Prostate gland (tissue), 2 donors: ENCODE measurements at places on chromosomes 4 and X. TPM values are rescaled to one million over a fixed set of nuclear protein-coding genes. Genes with fewer than 3 reads are reported as not detected.

TRO gene
- 9.7 TPM for total RNA-seq

GABRQ gene
- 9.1 TPM for total RNA-seq

LEF1 gene
- total RNA-seq: 22.4 TPM

SGMS2 gene
- 37.4 TPM for total RNA-seq

SMR3B gene
- total RNA-seq: not detected

FRG2 gene
- not detected for total RNA-seq

GLRB gene
- total RNA-seq: 2.6 TPM

DNA sequence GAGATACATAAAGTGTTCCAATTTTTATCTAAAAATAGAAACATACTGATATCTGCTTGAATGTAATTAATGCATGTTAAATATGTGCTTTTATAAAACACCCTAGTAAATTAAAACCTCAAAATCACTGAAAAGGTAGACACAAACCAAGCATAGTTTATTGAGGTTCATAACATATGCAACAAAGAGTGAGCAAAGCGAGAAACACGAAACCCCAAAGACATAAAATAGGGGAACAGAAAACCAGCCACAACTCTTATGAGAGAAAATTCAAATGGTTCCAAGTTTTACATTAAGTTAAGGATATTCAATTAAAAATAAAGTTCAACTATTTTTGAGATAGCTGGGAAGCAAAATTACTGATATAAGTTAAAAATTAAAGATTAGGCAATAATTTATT is 336.4 kb upstream of the AGA start:
- H3K36me3 ChIP-seq: no peaks in the 10 kb centered on the region
- H3K27me3 ChIP-seq: no peaks in the 10 kb centered on the region
- no peak overlapping the region for H3K4me3 ChIP-seq
- H3K27ac ChIP-seq: no peak overlapping the region

- H3K4me3 ChIP-seq: no peak overlapping the region
- H3K27me3 ChIP-seq: no peaks in the 10 kb centered on the region
- no peak overlapping the region for H3K27ac ChIP-seq
These were observed 208.6 kb upstream of the TECRL start for GRCh38 chr4:64617800-64618199.

DNA sequence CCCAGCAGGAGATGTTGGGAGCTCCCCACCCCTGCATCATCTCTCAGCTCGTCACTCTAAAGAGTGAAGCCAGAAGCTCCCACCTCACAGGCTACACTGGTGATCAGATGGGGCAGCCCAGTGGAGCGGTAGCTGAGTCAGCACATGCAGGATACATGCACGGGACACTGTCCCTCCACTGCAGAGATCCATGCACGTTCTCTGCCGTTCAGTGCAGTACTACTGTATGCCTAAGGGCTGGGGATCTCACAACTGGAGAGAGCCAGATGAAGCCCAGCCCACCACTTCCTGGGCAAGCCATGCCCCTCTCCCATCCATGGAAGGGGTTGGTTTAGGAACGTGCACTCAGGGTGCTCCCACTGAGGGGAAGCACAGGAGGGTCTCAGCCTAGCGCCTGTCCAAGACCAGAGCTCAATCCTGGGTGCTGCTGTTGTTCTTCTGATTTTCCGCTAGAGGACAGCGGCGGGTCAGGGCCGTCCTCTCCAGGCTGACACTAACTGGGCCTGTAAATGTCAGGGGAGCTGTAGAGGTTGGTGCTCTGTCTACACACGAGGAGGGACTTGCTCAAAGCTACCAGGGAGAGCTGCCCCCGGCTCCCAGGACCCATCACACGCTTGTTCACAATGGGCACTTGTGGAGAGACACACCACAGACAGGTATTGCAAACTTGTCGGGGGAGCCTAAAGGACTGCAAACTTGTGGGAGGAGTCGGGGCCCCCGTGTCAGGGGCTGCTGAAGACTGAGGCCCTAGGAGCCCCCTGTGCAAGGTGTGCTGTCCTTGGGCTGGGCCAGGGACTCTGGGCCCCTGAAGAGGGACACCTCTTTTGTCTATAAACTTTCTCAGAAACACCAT is 18.2 kb upstream of the ABLIM2 start:
- DNase-seq: no peak
- no peaks in the 10 kb centered on the region for H3K4me1 ChIP-seq
- no peak overlapping the region for H3K4me3 ChIP-seq
- H3K36me3 ChIP-seq: no peaks in the 10 kb centered on the region
- H3K27me3 ChIP-seq: no peaks in the 10 kb centered on the region

DNA sequence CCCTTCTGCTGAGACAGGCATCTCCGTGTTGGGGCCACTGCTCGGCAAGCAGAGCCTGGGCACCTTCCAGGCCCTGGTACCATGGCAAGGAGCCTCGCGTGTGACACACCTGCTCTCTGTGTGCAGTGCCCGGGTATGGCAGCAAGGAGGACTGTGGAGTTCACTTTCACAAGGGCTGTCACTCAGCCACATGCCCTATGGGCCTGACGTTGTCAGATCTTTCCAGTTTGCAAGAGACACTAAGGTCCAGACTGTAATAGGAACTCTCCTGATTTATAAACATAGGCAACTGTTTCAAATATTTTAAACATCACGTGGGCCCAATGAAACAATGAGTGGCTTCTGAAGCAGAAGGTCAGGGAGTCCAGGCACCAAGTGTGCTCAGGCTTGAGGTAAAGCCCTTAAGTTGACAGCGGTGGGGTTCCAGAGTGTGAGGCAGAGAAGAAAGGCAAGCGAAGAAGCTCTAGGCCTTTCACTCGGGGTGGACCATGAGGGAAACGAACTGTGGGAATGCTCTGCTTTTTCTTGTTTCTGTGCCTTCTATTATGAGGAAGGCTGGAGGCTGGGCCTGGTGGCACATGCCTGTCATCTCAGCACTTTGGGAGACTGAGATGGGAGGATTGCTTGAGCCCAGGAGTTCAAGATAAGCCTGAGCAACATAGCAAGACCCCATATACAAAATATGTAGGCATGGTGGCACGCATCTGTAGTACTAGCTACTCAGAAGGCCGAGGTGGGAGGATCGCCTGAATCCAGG is 108.6 kb upstream of the TRIM2 start:
- no peaks in the 10 kb centered on the region for H3K4me1 ChIP-seq
- no peaks in the 10 kb centered on the region for H3K36me3 ChIP-seq
- no peak for DNase-seq
- H3K4me3 ChIP-seq: no peak overlapping the region

GRCh38 chr4:151324752-151325110 is 674 bp downstream of the SH3D19 start:
- H3K36me3 ChIP-seq: no peaks in the 10 kb centered on the region
- H3K27me3 ChIP-seq: no peaks in the 10 kb centered on the region
- H3K4me1 ChIP-seq: no peaks in the 10 kb centered on the region
- DNase-seq: peak; percentile 40
- H3K27ac ChIP-seq: peak overlapping the region; percentile 88

DNA sequence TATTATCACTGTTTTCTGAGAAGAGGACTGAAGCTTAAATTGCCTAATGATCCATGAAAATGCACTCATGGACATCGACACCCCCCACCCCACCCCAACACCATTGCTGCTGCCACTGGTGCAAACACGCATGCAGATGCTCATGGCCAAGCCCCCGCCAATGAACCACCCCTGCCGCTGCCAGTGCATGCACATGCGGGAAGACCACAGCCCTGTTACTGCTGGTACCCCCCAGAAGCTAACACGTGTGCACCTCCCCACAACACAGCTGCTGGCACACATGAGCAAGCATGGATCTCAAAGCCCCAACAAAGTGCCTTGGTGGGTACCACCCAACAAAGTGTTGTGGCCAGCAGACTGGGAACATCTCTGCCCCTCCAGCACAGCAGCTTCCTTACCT is 594.1 kb upstream of the FAT1 start:
- no peaks in the 10 kb centered on the region for H3K4me1 ChIP-seq
- no peak for DNase-seq
- no peak overlapping the region for H3K27ac ChIP-seq
- no peaks in the 10 kb centered on the region for H3K36me3 ChIP-seq
- no peaks in the 10 kb centered on the region for H3K27me3 ChIP-seq

DNA sequence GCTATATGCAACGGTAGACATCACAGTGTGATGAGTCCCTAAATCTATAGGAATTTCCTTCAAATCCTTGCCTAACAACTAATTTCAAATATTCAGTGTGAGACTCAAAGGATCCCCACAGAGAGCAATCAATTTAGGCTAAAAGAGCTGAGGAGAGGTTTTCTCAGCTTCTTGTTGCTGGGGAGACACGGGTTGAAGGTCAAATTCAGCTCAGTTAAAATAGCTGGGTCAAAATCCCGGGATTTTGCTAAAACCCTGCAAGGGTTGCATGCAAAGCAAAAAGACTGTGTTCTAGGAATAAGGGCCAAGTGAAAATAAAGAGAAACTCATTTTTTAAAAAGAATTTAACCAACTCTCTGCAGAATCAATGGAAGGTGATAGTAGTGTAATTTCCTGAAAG is 1073.4 kb downstream of the NLGN4X start:
- H3K4me1 ChIP-seq: no peaks in the 10 kb centered on the region
- no peak overlapping the region for H3K27ac ChIP-seq
- no peak for DNase-seq
- no peak overlapping the region for H3K4me3 ChIP-seq

GRCh38 chr4:177374966-177375365 is 65.3 kb downstream of the NEIL3 start:
- H3K4me1 ChIP-seq: no peaks in the 10 kb centered on the region
- no peak for DNase-seq
- H3K36me3 ChIP-seq: no peaks in the 10 kb centered on the region
- H3K27me3 ChIP-seq: no peaks in the 10 kb centered on the region
- H3K27ac ChIP-seq: no peak overlapping the region
- H3K4me3 ChIP-seq: no peak overlapping the region

- H3K4me3 ChIP-seq: no peak overlapping the region
- DNase-seq: no peak
- H3K36me3 ChIP-seq: no peaks in the 10 kb centered on the region
- H3K27me3 ChIP-seq: no peaks in the 10 kb centered on the region
- H3K27ac ChIP-seq: no peak overlapping the region
- no peaks in the 10 kb centered on the region for H3K4me1 ChIP-seq
These were observed 22.7 kb upstream of the GPR50 start for GRCh38 chrX:151153667-151154066.

- H3K27ac ChIP-seq: no peak overlapping the region
- H3K36me3 ChIP-seq: peaks cover 7% of the 10 kb centered on the region
- H3K4me3 ChIP-seq: no peak overlapping the region
- peaks cover 7% of the 10 kb centered on the region for H3K4me1 ChIP-seq
- H3K27me3 ChIP-seq: no peaks in the 10 kb centered on the region
These were observed 2.1 kb upstream of the SLC25A6 start for GRCh38 chrX:1393871-1394615.

- H3K4me1 ChIP-seq: no peaks in the 10 kb centered on the region
- H3K4me3 ChIP-seq: no peak overlapping the region
- H3K27me3 ChIP-seq: no peaks in the 10 kb centered on the region
- H3K27ac ChIP-seq: no peak overlapping the region
- no peaks in the 10 kb centered on the region for H3K36me3 ChIP-seq
These were observed 45.8 kb upstream of the ARSJ start for GRCh38 chr4:114025176-114025777.

GRCh38 chr4:184785813-184786212 is 40.0 kb downstream of the ACSL1 start:
- H3K36me3 ChIP-seq: no peaks in the 10 kb centered on the region
- H3K27me3 ChIP-seq: no peaks in the 10 kb centered on the region
- no peak overlapping the region for H3K4me3 ChIP-seq
- no peak for DNase-seq

- no peaks in the 10 kb centered on the region for H3K4me1 ChIP-seq
- no peak overlapping the region for H3K27ac ChIP-seq
- no peak overlapping the region for H3K4me3 ChIP-seq
- no peaks in the 10 kb centered on the region for H3K36me3 ChIP-seq
These were observed 297.3 kb upstream of the LCORL start for GRCh38 chr4:18318682-18319388.

DNA sequence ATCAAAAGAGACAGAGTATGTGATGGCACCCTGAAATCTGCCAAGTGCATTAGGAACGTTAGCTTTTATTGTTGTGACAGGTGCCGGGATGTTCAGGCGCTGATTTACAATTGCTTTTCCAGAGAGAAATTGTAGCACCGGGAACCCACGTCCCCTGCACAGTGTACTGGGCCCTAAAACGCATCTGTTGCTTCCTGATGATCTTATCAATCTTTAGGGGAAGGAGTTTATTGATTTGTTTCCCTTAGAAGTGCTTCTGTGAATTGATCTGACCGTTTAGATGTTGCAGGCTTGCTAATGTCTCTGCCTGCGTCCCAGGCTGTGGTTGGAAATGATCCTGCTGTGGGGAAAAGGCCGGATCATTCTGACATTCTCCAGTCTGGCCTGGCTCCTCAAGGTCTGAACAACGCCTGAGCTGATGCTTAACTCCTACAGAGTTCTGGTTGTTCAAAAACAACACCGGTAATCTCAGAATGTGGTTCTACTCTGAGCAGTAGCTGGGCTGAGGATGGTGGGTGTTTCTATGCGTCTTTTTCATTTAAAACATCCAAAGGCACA is 16.9 kb downstream of the PHOX2B start:
- H3K4me3 ChIP-seq: no peak overlapping the region
- DNase-seq: no peak
- no peaks in the 10 kb centered on the region for H3K27me3 ChIP-seq
- H3K4me1 ChIP-seq: no peaks in the 10 kb centered on the region

DNA sequence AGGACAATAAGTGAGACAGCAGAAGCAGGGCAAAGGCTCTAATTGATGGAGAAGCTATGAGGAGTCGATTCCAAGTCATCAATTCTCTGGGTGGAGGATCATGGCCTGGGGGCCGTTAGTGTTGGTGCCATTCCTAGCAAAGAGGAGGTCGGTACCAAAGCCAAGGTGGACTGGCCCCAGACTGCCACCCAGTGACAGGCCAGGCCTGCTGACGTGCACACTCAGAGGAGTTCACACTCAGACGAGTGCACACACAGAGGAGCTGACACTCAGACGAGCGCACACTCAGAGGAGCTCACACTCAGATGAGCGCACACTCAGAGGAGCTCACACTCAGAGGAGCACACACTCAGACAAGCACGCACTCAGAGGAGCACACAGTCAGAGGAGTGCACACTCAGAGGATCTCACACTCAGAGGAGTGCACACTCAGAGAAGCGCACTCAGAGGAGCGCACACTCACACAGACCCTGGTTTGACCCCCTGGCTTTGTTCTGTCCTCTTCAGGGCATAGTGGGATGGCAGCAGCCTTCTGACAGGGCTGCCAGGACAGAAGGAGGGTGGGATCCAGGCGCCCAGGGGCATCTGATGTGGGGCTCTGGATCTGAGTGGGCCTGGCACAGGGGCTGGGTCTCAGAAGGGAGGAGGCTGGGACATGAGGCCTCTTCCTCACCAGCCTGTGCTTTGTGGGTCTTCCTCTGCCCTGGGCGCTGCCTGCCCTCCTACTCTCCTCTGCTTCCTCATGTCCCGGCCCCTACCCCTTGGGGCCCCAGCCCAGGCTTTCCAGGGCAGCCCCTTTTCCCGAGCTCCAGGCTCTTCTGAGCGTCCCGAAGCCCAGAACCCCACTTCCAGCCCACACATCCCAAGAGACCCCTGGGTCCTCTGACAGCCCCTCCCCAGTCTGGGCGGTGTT is 41.7 kb upstream of the NKX1-1 start:
- H3K27me3 ChIP-seq: peaks cover 5% of the 10 kb centered on the region
- DNase-seq: no peak
- H3K27ac ChIP-seq: no peak overlapping the region
- no peak overlapping the region for H3K4me3 ChIP-seq
- no peaks in the 10 kb centered on the region for H3K4me1 ChIP-seq
- H3K36me3 ChIP-seq: no peaks in the 10 kb centered on the region
